ENCODE measurements at places on chromosomes 16 and 17.

GRCh38 chr16:70703041-70703834 lies 17.4 kb upstream of the MTSS2 start:
- peak; percentile 52 for DNase-seq

DNA sequence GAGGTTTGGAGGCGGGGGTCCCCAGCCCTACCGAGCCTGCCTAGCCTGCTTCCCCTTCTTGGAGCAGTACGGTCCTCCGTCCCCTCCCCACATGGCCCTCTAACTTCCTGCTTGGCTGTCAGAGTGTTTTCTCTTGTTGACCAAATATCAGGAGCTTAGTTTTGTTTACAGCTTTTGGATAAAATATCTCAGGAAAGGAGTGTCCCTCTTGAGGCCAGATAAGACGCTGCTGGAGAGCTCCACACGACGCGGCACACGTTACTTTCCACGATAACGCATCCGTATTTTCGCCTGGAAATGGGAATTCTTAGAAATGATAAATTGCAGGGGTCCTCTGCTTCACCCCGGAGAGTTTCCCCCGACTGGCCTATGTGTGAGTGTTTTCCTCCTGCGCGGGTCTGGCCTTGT lies 182.9 kb downstream of the MAF start:
- DNase-seq: no peak

DNA sequence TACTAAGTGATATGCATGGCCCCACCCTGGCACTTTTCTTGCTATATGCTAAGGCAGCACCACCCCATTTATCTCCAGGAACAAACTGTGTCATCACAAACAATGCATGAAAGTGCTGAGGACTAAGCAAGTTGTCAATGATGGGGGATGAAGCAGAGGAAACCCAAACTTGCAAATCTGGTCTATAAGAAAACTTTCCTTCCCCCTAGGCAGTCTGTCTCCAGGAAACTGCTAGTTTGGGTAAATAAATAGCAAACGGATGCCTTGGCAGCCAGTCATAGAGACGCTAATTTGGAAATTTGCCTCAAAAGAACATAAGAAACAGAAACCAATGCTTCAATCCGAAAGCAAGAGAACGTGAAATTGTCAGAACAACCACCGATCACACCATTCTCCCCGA lies 5.6 kb upstream of the HSBP1 start:
- DNase-seq: no peak

DNA sequence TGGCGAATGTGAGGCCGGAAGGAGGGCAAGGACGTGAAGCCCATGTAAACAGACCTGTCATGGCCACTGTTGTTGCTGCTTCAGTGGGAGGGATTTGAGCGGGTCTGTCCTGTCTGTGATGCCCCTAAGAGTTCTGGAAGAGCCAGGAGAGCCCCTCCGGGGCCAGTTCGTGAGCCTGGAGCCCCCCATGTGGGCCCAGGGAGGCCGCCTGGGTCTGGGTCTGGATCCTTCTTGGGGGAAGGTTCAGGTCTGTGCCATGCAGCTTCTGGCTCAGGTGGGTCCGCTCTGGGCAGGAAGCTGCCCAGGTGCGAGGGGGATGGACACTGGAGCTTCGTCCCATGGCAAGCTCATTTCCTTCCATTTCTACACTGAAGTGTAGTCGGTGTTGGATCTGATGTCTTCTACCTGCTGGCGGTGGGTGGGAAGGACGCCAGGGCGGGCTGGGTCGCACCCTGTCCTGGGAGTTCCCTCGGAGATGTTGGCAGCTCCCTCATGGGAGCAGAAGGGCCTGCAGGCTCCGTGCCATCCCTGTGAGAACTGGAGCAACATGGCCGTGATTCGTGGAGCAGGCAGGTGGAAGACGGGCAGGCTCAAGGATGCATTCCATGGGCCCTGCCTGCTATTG lies 11.2 kb upstream of the WFIKKN1 start:
- DNase-seq: no peak

DNA sequence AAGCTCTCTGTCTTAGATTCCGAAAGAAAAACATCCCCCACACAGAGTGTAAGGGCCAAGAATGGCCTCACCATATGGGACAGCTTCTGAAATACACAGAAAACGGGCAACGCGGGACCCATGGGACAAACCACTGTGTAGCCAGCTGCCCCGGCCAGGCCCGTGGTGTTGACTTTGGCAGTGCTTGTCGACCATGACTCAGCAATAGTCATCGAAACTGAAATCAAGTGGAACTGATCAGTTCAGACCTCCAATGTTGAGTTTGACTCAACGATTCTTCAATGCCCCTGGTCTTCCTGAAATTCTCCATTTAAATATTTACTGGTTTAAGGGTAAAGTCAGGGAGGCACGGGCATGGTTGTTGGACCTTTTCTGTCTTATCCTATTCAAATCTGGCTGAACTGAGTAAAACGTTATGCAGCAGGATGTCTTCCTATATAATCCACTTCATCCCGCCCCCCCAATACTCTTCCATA lies 27.5 kb downstream of the ZFHX3 start:
- peak; percentile 81 for DNase-seq

DNA sequence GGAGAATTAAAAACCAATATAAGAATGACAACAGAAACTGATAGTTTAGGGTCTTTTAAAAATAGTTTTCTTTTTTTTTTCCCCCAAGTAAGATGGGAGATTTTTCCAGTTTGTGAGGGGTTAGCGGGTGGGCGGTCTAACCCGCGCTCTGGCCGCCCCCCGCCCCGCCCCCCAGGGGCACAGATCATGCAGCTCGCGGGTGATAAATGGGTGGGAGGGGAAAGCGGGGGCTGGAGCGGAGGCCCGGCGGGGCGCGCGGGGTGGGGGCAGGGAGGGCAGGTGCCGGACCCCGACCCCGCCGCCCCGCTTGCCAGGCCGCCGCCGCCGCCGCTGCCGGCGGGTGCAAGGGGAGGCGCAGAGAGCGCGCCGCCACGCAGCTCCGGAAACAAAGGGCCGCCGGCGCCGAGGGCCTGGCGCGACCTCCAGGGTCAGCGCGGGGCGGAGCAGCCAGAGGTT lies 60.1 kb upstream of the GSE1 start:
- DNase-seq: no peak

DNA sequence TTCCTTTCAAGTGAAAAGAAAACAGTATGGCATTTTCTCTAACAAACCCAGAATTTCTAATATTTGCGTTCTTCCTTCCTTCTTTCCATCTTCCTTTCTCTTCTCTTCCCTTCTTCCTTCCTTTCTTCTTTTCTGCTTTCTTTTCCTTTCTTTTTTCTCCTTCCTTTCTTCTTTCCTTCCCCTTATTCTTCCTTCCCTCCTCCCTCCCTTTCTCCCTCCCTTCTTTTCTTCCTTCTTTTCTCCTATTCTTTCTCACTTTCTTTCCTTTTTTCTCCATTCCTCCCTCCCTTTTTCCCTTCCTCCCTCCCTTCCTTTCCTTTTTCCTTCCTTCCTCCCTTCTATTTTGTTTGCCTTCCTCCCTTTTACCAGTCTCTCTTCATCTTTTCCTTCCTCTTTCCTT lies 194.8 kb downstream of the SHCBP1 start:
- DNase-seq: no peak

- no peak for DNase-seq
Observed at GRCh38 chr16:391885-392335, 5.1 kb upstream of the NME4 start.

All from left ventricle myocardium inferior (tissue), 1 donor.